Motor neuron (in vitro differentiated cells): ENCODE measurements at places on chromosomes 12 and 14. TPM values are rescaled to one million over a fixed set of nuclear protein-coding genes. Genes with fewer than 3 reads are reported as not detected.

EML5 gene
- total RNA-seq = 3.0 and 3.1 TPM in 2 replicates

PIWIL1 gene
- 0.05 and 0.57 TPM in 2 replicates for total RNA-seq

CIROP gene
- 0.05 and 0.13 TPM in 2 replicates for total RNA-seq

AICDA gene
- total RNA-seq = 0.52 and 0.68 TPM in 2 replicates

DNA sequence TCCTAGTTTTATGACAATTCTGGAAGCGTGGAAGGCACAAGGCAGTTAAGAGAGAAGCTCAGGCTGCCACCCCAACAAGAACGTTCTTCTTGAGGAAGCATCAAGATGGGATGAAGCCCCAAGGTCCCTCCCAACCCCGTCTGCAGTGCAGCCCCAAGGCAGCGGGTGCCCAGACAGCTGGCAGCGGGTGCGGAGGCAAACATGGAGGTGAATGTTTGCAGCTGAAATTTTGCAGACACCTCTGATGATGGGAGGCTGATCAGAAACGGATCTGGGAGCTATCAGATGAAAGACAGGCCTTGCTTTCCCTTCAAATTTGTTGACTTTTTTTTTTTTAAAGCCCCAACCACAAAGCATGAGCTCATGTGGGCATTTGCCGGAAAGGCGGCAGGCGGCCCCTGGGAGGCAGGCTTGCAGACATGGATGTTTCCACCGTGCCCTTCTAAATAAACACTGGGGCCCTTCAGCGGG lies 230.7 kb upstream of the RTL1 start:
- no peak for ATAC-seq

DNA sequence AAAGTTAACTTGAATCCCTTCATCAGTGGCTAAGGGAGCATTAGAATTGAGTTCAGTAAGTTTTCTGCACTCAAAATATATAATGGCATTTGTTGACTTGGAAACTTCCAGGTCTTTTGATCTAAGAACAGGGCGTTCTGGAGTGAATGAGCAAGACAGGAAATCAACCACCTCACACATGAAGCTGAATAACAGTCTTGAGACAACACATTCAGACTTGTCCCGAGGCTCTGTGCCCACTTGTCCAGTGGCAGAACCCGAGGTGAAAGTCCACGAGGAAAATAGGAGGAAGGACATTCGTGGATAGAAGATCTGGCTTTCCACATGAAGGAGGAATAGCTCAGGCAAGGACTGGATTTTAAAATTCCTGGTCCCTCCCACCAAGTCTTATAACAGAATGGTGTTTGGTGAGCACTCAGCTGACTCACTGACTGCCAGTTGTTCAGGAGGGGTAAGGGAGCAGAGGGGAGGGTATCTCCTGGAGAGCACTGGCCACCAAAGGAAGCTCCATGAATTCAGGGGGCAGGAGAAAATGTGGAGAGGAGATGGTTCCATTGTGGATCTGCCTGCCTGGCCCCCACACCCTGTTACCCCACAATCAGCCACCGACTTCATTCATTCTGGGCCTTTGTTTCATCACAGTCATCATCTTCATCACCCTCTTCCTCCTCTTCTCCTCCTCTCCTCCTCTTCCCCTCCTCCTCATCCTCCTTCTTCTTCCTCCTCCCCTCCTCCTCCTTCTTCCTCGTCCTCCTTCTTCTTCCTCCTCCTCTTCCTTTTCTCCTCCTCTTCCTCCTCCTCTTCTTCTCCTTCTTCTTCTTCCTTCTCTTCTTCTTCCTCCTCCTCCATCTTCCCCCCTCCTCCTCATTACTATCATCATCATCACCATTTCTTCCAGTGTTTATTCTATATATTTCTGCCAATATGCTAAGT lies 620.1 kb downstream of the MED13L start:
- no peak for ATAC-seq

DNA sequence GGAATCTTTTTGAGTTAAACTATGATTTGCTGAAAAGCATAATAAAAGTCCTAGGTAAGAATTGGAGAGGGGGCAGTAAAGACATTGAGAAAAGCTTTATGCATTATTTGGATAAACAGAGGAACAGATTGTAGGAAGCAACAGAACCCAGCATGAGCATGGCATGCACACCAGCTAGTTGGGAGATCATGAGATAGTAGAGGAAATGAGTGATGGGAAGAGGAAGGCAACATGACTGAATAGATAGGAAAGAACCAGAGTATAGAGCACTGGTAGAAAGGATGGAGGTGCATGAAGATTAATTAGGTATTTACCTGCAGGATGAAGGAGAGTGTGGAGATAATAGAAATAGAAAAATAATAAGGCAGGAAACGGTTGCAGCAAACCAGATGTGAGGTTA lies 248.5 kb upstream of the LMO3 start:
- ATAC-seq = no peak

DNA sequence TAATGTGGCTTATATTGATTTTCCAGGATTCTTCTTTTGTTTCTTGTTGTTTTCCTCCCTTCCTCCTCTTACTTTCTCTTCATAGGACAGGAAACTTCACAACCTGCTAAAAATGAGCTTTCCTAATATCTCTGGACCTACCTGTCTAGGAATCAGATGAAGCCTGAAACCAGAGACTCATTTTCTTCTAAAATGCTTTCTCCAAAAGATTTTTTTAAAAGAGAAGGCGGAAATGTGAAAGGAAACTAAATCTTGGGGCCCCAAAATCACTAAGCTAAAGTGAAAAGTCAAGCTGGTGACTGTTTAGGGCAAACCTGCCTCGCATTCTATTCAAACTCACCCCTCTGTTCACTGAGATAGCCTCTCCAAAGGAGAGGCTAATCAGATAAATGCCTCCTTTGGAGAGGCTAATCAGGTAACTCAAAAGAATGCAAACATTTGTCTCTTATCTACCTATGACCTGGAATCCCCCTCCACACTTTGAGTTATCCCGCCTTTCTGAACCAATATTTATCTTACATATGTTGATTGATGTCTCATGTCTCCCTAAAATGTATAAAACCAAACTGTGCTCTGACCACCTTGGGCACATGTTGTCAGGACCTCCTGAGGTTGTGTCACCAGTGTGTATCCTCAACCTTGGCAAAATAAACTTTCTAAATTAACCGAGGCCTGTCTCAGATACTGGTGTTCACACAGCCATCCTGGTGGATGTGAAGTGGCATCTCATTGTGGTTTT lies 72.7 kb upstream of the HECTD1 start:
- no peak for ATAC-seq

- ATAC-seq = no peak
Observed at GRCh38 chr14:90003526-90004307, 48.0 kb downstream of the TDP1 start.
